Memory B cell (primary cell): ENCODE measurements at places on chromosomes 1 and 21.

DNA sequence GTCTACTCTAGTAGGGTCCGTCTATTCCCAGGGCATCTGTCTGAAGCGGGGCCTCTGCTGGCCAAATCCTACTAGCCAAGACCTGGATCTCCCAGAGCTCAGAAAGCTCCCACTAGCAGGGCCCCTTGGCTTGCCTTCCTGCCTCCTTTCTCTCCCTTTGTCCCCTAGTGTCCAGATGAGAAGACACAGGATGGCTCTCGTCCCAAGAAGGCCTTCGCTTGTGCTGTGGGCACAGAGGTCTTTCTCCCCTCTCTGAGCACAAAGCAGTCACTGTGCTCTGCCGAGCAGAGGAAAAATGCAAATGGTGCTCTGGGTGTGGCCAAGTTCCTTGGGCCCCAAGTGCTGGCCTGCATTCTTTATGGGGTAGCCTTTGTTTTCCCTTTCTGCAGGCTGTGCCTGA, 13.0 kb upstream of the GPR137B start:
- DNase-seq, result no peak

- DNase-seq, result no peak
Measured at GRCh38 chr1:2320760-2321667, 70.3 kb downstream of the MORN1 start.

- no peak for DNase-seq
Measured at GRCh38 chr1:93328809-93329760, 16.6 kb upstream of the DR1 start.

DNA sequence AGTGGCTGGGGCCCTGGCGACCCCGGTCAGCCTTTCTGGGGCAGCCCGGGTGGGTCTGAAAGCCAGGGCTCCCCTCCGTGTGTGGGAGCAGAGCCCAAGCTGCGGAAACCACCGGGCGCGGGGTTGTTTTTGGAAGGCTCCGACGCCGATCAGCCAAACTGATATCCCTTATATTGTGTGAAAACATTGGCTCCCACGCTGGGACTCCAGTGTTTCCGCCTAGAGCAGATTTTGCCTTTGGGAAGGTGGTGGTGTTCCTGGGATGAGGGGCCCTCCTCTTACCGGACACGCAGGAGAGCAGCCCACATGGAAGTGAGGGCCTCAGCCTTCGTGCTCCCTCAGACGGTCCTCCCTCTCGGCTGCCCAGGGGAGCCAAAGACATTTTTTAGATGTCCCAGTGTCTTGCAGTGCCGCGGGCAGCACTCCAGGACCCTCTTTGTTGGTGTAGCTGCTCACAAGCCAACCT, 54.3 kb downstream of the NGF start:
- DNase-seq, result no peak

GRCh38 chr1:114979278-114979891, 50.2 kb upstream of the TSHB start:
- peak; percentile 65 for DNase-seq

- no peak for DNase-seq
Measured at GRCh38 chr1:5962265-5963105, 29.7 kb downstream of the NPHP4 start.

DNA sequence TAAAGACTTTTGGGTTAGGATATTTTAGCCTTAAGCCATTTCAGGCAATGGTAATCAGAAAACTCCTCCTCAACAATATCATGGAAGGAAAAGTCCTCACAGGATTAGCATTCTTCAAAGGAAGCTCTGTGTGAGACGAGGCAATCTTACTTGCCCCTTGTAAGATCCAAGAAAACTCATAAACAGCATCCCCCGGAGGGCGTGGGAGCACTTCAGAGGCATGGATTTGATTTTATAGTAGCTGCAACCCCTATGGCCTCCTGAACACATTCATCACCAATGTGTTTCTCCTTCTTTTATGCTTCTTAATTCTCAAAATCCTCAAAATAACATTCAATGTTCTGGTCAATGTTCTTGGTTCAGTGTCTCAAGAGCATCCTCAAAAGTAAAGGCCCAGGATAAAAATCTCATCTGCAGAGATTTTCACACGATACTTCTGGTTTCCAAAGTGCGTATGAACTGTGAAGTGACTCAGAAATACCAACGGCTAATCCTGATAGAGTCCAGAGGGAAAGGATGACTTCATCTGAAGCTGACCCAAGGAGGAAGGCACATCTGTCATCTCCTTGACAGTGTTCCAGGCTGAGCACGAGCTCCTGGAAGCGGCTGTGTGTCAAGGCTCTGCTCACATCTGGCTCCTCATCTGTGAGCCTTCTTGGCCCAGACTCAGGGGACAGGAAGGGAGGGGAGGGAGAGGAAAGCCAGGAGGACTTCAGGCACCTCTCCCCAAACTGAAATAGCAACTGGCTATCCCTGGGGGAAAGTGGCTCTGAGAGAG, 49.3 kb upstream of the PSEN2 start:
- DNase-seq, result no peak

- DNase-seq, result no peak
Measured at GRCh38 chr1:8465013-8465412, 147.1 kb downstream of the SLC45A1 start.

DNA sequence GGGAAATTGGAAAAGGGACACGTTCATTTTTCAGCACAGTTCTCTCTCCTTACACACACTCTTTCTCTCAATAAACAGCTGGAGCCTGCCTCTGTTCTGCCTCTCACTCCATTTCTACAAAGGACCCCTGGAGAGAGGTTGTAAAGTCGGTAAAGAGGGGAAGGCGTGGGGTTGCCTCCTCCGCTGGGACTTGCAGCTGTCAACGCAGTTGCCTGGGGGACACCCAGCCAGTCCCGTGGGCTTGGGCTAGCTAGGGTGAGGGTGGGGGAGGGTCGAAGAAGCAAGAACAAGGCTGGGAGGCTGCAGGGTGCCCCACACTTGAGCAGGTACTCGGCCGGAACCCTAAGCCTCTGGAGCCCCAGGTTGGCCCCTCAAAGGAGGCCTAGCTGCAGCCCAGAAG, 27.6 kb downstream of the C1orf216 start:
- DNase-seq, result no peak

- DNase-seq, result no peak
Measured at GRCh38 chr1:19424651-19425570, 60.4 kb downstream of the CAPZB start.

GRCh38 chr1:191134796-191135195, 657.1 kb upstream of the BRINP3 start:
- no peak for DNase-seq

DNA sequence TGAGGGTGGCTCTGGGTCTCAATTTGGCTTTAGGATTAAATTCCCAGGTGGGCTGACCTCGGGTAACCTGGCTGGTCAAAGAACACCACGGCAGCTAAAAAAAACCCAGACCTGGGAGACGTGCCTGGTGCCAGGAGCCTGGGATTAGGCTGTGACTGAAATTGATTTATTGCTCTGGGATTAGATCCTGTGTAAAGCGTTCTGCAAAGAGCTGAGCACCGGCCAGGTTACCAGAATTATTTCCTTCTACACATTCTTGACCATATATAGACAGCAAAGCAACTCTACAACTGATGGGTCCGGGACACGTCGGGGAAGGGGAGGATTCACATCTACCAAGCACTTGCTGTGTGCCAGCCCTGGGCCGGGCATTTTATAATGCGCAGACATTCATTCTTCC, 45.2 kb downstream of the TMCO4 start:
- no peak for DNase-seq

DNA sequence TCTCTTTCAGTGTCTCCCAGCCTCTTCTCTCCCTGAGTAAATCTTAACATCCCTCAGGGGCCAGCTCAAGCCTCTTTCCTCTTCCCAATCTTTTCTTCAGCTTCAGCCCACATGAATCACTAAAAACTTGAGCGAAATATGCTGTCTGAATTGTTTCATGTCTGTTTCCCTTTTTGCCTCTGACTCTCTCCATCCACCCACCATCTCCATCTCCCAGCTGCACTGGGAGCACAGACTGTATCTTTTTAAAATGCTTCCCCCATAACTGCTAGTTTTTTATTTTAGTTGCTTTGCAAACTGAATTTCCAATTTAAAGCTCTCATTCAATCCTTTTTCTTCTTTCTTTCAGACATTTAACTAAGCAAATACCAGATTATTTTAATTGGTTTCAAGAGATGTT, 3.0 kb upstream of the AHCTF1 start:
- no peak for DNase-seq

GRCh38 chr1:210689826-210690225, 361.1 kb downstream of the HHAT start:
- DNase-seq, result no peak

DNA sequence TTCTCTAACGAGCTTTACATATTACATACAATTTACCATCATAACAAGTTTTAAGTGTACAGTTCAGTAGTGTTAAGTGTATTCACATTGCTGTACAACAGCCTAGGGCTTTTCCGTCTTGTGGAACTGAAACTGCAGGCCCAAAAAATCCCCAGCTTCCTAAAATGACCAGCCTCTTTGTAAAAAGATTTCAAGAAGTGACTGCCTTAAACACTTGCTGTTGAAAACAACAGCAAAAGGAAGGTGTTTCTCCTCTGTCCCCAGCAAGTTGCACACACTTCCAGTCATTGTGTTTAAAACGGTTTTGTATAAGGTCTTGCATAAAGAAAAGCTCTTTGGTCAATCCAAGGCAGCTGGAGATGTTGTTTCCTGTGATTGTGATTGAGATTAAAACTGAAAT, 16.0 kb upstream of the GBP1 start:
- DNase-seq, result peak; percentile 16

GRCh38 chr1:53654216-53655210, 84.5 kb downstream of the GLIS1 start:
- no peak for DNase-seq

DNA sequence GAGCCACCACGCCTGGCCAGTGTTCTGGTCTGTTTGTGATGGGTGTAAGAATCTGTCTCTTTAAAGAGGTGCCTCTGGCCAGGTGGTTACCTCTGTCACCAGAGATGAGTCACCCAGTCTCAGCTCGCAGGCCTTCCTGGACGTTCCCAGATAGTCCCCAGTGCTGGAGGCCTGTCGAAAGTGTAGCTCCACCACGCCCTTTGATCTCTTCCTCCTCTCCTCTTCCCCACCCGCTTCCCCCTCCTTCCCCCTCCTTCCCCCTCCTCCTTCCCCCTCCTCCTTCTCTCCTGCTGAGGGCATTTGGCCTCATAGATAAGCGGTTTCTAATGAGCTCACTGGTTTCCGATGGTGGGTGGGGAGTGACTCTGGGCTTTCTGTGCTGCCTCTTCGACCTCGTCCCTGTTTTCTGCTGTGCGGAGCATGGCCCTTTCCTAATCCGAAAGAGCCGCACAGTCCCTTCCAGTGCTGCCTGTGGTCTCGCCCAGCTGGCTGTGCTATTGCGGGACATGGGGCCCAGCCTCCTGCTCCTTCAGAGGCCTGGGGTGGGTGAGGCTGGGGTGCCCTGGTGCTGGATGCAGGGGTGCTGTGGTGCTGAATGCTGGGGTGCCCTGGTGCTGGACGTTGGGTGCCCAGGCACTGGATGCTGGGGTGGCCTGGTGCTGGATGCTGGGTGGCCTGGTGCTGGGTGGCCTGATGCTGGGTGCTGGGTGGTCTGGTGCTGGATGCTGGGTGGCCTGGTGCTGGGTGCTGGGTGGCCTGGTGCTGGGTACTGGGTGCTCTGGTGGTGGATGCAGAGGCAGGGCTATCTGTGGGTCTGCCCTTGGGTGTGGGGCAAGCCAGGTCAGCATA, 19.2 kb downstream of the AGPAT3 start:
- no peak for DNase-seq

DNA sequence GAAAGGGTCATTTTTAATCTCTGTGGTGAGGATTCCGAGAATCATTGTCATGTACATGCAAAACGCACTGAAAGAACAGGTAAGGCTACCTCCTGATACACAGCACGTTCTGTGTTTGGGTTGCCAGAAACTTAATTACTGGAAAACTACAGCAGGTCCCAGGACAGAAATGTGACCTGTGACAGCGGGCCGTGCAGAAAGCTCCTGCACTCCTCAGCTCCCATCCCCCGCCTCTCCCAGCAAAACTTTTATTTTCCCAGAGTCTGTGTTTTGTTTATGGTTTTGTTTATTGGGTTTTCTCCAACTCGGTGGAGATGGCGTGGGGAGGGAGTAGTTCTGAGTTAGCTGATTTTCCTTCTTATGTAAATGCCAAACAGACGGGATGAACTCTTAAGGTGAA, 44.7 kb downstream of the SLC44A3 start:
- DNase-seq, result no peak

DNA sequence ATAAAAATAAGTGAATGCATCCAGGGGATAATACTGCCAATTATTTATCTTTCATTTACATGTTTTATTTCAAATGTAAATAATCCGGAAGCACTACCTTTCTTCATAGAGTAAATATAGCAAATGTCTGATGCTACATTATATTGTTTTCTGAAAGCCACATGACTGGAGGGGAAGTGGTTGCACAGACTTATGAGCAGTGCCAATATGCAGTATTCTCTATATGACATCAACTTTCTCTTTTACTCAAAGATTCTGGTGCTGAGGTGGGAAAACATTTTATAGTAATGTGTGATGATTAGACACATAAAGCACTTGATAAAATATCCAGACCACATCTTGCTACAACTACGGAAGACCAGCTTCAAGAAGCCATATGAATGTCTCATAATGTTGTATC, 314.7 kb downstream of the NEGR1 start:
- no peak for DNase-seq

GRCh38 chr1:118483245-118484006, 298.4 kb upstream of the SPAG17 start:
- no peak for DNase-seq

DNA sequence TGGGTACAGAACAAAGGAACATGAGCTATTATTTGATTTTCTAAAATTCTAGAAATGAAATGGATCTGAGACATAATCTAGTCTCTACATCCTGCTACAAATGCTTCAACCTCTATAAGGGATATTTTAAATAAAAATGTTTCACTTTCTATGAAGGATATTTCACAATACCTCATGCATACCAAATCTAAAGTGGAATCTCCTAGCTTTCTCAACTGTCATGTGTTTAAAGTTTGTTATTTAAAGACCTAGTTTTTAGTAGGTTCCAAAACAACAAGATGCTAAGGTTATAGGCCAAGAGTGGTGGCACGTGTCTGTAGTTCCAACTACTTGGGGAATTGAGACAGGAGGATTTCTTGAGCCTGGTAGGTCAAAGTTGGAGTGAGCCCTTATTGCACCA, 47.6 kb downstream of the KDM5B start:
- no peak for DNase-seq

DNA sequence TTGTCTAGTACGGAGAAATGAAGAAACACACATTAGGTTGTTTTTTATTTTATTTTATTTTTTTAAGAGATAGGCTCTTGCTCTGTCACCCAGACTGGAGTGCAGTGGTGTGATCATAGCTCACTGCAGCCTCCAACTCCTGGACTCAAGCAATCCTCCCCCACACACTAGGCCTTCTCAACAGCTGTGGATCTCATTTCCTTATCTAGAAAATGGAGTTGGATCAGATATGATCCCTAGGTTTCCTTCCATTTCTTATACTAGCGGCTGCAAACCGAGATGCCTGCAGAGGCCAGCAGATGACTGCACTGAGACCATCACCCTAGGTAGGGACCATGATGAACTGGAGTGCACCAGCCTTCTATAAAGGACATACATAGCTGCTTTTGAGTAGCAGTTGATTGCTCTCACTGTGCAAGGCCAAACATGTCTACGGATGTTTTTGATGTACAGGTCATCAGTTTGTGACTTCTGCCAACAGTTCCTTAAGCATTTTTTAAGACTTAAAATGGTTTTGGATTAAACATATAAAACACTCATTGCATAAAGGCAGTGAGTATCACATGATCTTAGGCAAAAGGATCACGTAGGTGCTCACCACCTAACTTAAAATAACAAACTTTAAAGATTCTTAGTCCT, 11.4 kb upstream of the KLHL12 start:
- DNase-seq, result no peak
